ENCODE measurements at places on chromosomes 7 and 10. TPM values are rescaled to one million over a fixed set of nuclear protein-coding genes. Genes with fewer than 3 reads are reported as not detected.

Gene FRG2B
- polyA plus RNA-seq = not detected

- no peak for DNase-seq
Observed at GRCh38 chr7:111784296-111784695, 222.0 kb upstream of the IMMP2L start.

Gene SLC16A12
- not detected for polyA plus RNA-seq

Gene LYZL1
- not detected for polyA plus RNA-seq

- DNase-seq = no peak
Observed at GRCh38 chr7:4879396-4880081, 4.0 kb downstream of the RADIL start.

DNA sequence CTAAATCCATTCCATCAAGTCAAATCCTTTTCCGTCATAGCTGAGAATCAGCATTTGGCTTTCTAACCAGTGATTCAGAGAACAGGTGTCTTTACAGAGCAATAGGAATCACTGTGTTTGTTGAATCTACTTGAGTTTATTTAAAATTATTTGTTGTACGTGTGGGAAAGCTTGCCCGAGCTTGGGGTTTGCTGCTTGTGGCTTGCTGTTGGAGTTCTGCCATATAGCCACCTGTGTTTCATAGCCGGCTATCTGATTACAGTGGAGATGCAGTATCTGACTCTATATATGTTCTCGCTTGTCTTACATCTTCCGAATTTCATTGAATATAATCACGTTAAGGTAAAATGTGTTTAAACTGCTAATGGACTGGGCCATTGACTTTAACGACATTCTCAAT, 274.3 kb upstream of the MKI67 start:
- DNase-seq = no peak

GRCh38 chr10:67695555-67695954, 440 bp downstream of the CTNNA3 start:
- DNase-seq = no peak

DNA sequence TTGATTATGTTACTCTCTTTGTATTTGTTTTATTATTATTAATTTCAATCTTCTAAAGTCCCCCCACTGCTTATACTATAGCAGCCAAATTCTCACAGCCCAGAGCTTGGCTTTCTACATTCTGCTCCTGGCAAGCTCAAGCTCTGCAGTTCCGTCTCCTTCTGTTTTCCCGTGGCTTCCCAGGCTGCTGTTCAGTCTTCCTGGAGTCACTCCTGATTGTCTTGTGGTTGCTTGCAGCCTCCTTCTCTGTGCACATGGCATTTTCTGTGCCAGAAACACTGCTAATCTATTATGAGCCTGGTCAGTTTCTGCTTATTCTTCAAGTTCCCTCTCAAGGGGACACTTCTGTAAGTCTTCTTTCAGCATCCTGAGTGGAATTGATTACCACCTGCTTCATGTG, 533.7 kb upstream of the IGFBP3 start:
- peak; percentile 16 for DNase-seq

GRCh38 chr10:33263453-33263852, 71.0 kb downstream of the NRP1 start:
- peak; percentile 70 for DNase-seq

- DNase-seq = peak; percentile 70
Observed at GRCh38 chr10:6128591-6129251, 39.9 kb downstream of the RBM17 start.

Gene SLC29A4
- 0.37 TPM for polyA plus RNA-seq

Gene UROS
- polyA plus RNA-seq = 87.8 TPM

GRCh38 chr10:110973400-110973799, 54.0 kb downstream of the SHOC2 start:
- DNase-seq = no peak

GRCh38 chr7:128459394-128459878, 3.8 kb downstream of the HILPDA start:
- peak; percentile 81 for DNase-seq

Gene KCNMA1
- polyA plus RNA-seq = 25.1 TPM

DNA sequence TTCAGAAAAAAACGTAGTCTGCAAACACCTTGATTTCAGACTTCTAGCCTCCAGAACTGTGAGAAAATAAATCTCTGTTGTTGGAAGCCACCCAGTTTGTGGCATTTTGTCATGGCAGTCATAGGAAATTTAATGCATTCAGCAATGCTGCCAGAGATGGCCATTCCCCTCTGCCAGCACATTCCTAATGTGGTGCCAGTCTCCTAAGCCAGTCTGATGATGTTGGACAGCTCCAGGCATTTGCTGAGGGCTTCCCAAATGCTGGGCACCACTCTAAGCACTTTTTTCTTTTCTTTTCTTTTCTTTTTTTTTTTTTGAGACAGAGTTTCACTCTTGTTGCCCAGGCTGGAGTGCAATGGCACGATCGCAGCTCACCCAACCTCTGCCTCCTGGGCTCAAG, 666.7 kb upstream of the C7orf33 start:
- no peak for DNase-seq

DNA sequence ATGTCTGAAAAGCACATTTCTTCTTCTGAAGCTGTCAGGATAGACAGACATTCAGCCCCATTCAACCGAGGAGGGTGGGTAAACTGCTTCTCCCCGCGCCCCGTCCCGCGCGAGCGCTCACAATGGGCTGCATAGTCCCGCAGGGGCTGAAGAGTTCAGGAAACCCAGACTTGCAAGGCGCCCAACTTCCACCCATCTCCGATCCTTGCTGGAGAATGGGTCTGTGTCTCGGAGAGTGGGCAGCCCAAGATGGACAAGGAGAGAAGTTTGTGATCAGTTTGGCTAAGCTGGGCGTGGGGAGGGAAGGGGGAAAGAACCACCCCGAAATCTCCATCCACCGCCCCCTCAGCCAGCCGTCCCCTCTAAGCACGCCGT, 686 bp downstream of the AASS start:
- peak; percentile 52 for DNase-seq

DNA sequence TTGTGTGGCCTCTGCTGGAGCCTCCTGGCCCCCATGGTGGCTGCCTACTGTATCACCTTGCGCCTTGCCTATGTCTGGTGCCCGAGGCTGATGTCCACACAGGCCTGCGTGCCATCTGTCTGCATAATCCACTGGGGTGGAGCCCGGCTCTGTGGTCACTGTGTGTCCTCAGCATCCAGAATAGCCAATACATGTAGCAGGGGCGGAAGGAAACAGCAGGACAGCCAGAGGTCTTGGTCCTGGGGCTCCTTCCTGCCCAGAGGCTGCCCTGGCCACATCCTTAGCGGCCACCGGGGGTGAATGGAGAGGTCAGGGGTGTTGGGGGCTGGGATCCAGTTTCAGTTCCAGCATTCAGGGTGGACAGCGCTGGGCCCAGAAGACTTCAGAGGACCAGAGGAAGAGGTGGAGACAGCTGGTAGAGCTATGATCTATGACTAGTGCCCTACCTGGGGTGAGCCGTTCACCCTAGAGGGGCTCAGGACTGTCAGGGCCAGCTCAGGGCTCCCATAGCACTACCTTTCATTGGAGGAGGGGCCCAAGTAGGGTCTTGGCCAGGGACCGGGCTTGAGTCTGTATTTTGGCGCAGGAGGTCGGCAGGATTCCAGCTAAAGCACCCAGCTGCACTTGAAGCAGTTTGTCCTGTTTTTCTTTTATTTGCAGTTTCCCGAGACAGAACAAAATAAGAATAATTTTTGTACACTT, 15.9 kb downstream of the YKT6 start:
- DNase-seq = no peak

Gene PLCE1
- 3.7 TPM for polyA plus RNA-seq

DNA sequence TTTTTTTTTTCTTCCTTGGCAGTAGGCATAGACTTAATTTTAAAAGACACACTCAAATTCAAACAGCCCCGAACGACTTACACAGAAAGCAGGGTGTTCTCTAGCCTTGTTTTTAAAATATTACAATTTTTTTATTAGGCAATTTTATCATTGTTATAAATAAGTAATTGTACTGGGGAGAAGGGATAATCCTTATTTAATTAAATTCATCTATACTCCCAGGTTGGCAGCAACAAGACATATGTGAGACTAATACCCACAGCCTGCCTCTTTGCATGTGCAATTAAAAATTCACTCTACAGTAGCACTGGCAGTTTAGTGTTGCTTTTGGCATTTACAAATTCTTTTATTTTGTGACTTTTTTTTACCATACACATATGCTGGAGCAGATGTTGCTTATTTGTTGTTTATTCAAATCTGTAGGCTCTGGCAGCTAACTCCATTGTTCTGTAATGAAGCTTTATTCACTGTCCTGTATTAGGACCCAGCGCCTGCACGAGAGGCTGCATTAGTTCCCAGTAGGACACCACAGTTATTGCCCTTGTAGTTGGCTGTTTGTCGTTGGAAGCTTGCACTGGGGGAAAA, 84.9 kb upstream of the PPP1R17 start:
- DNase-seq = no peak

DNA sequence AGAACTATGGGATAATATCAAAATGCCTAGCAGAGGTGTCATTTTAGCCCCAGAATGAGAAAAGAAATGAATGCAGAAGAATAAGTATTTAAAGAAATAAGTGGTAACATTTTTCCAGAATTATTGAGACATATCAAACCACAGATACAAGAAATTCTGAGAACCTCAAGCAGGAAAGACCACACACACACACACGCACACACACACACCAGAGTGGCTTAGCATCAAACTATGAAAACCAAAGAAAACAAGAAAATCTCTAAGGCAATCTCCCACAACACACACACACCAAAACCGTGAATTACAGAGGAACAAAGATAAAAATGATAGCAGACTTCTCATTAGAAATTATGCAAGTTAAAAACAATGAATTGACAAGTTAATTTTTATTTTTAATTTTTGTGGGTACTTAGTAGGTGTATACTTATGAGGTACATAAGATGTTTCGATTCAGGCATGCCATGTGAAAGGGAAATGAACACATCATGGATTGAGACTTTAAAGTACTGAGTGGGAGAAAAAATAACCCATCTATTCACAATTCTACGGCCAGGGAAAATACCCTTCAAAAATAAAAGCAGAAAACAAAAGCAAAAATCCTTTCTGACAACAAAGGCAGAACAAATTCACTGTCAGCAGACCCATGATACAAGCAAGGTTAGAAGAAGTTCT, 14.6 kb downstream of the PPIF start:
- DNase-seq = no peak

DNA sequence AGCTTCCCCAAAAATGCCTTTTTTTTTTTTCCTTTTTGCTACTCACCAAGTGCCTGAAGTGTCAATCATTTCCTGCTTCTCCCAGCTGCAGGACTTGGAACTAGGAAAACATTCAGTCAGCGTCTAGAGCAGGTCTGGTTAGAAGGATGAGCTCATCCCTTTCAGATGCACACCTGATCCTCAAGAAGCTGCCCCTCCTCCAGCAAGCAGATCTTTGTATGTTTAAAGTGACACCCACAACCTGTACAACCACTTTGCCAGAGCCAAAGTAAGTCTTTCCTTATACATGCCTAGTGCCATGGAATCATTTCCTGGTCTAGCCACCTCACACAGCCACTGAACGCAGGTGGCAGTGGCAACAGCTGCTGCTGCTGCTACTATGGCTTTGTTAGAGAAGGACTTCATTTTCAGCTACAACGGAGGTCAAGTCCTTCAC, 10.4 kb upstream of the USP54 start:
- no peak for DNase-seq

Measured in GM23248 (cell line).